ENCODE measurements at places on chromosomes 7 and 10.

- no peak overlapping the region for H3K27ac ChIP-seq
- no peak for DNase-seq
- H3K4me3 ChIP-seq: no peak overlapping the region
- no peaks in the 10 kb centered on the region for H3K27me3 ChIP-seq
- H3K4me1 ChIP-seq: no peaks in the 10 kb centered on the region
- no peaks in the 10 kb centered on the region for H3K36me3 ChIP-seq
Observed at GRCh38 chr10:112613620-112614019, 166.6 kb downstream of the VTI1A start.

DNA sequence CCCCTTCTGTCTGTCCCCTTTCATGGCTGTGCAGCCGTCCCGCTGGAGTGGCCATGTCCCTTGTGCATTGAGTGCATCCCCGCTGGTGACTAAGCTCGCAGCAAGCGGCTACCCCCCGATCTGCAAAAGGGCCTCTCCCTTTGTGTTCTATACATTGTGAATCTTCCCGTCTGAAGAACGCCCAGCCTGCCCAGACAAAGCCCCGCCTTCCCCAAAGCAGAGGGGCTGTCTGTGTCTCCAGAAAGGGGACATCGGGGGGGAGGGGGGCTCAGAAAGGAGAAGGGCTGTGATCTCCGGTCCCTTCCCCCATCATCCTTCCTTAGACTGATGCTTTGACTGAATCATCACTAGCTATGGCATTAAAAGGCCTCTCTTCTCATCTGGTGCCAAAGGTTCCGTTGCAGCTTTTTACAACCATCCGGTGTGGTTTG is 11.9 kb downstream of the NPTX2 start:
- DNase-seq: no peak
- H3K27me3 ChIP-seq: no peaks in the 10 kb centered on the region
- H3K4me3 ChIP-seq: no peak overlapping the region
- no peak overlapping the region for H3K27ac ChIP-seq
- no peaks in the 10 kb centered on the region for H3K36me3 ChIP-seq
- H3K4me1 ChIP-seq: no peaks in the 10 kb centered on the region

DNA sequence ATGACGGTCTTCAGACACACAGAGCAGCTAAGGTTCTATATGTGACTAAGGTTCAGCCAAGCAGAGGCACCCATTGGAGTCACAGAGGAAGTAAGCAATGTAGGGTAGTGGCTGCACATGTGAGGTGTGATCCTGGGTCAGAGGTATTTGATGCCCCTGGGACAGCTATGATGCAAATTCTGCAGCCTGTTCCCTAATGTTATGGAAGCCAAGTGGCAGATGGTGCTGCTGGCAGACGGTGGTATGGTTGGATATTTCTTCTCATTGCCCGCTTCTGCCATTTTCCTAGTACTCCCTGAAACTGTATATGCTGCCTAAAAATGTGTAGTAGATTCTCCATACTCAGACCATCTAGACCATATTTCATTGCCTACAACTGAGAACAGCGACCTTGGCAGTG is 7.2 kb downstream of the TAS2R16 start:
- no peak overlapping the region for H3K27ac ChIP-seq
- H3K4me1 ChIP-seq: no peaks in the 10 kb centered on the region
- no peaks in the 10 kb centered on the region for H3K36me3 ChIP-seq
- H3K27me3 ChIP-seq: no peaks in the 10 kb centered on the region
- no peak overlapping the region for H3K4me3 ChIP-seq

GRCh38 chr10:132710036-132710686 is 75.8 kb downstream of the NKX6-2 start:
- no peaks in the 10 kb centered on the region for H3K4me1 ChIP-seq
- H3K27ac ChIP-seq: no peak overlapping the region

DNA sequence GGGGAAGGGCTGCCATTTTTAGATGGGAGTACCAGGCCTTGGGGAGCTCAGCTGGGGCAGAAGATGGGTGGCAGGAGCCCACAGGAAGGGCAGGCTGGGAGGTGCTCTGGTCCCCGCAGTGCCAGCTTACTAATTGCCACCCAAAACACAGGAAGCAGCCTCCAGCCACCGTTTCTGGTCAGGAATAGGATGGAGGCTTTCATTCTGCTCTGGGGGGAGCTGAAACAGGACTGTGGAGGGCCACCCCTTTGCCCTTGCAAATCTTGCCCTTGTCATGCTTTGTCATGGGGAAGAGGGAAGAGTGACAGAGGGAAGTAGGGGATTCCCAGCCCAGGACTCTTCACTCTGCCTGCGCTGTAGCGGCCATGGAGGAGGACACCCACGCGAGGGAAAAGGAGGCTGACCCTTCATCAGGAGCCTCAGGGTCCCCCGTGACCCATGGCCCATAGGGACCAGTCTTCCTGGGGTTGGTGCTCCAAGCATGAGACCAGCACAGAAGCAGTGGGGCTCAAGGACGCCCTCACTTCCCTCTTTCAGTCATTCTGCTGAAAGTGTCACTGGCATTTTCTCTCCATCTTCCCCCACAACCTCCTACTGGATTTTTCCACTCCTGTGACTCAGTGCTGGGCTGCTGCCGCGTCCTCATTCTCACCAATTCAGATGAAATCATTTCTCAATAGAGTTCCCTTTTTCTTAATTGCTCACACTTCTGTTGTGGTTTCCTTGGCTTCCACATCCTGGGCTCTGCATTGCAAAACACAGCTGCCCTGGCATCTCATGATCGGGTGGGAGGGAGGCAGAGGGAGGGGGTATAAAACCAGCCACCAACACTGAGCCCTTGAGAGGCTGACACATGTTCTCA is 61.9 kb downstream of the MKI67 start:
- peak overlapping the region; percentile 78 for H3K4me3 ChIP-seq
- peaks cover 65% of the 10 kb centered on the region for H3K36me3 ChIP-seq
- DNase-seq: peak; percentile 59
- H3K27ac ChIP-seq: peak overlapping the region; percentile 93
- peaks cover 63% of the 10 kb centered on the region for H3K4me1 ChIP-seq
- no peaks in the 10 kb centered on the region for H3K27me3 ChIP-seq

GRCh38 chr7:92567460-92567859 is 22.7 kb downstream of the FAM133B start:
- DNase-seq: no peak
- H3K27me3 ChIP-seq: no peaks in the 10 kb centered on the region
- peaks cover 36% of the 10 kb centered on the region for H3K36me3 ChIP-seq
- H3K4me1 ChIP-seq: no peaks in the 10 kb centered on the region

GRCh38 chr7:7959979-7960670 is 8.5 kb upstream of the GLCCI1 start:
- H3K4me1 ChIP-seq: no peaks in the 10 kb centered on the region
- no peak overlapping the region for H3K4me3 ChIP-seq
- no peaks in the 10 kb centered on the region for H3K36me3 ChIP-seq
- no peak overlapping the region for H3K27ac ChIP-seq
- H3K27me3 ChIP-seq: no peaks in the 10 kb centered on the region

GRCh38 chr10:129959544-129960480 is 4.3 kb downstream of the EBF3 start:
- peaks cover 70% of the 10 kb centered on the region for H3K27me3 ChIP-seq
- no peak for DNase-seq
- H3K4me1 ChIP-seq: peaks cover 20% of the 10 kb centered on the region
- H3K4me3 ChIP-seq: no peak overlapping the region
- H3K27ac ChIP-seq: peak overlapping the region; percentile 73
- peaks cover 2% of the 10 kb centered on the region for H3K36me3 ChIP-seq

GRCh38 chr10:122490268-122490667 is 28.9 kb downstream of the HTRA1 start:
- no peak for DNase-seq
- no peak overlapping the region for H3K4me3 ChIP-seq
- no peak overlapping the region for H3K27ac ChIP-seq

DNA sequence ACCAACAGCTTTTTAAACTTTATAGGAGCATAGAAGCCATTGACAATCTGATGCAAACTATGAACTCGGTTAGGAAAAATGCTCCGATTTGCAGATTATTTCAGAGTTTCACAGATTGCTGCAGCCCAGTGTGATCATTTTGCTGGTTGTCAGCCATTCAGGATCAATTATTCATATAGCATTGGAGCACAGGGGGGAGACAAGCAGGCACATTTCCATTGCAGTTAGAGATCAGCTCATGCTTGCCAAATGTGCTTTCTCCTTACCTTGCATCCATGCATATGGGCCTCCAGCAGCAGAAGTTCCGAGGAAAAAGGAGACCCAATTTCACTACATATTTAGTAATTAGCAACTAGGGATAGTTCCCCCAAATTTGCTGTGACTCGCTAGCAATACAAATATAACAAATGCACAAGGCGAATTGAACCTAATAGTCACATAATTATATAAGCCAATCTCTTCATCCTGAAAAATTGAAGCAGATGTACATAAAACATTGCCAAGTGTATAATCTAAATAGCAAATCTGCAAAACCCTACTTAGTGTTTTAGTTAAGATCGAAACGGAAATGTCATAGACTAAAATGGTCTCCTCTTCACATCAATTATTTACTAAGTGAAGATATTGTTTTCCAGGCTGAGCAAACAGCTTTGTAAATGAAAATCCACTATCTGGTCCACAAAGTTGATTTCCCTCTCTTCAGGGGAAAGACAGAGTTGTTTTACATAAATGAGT is 49.5 kb upstream of the RSU1 start:
- H3K4me1 ChIP-seq: no peaks in the 10 kb centered on the region
- no peak overlapping the region for H3K27ac ChIP-seq
- DNase-seq: no peak

DNA sequence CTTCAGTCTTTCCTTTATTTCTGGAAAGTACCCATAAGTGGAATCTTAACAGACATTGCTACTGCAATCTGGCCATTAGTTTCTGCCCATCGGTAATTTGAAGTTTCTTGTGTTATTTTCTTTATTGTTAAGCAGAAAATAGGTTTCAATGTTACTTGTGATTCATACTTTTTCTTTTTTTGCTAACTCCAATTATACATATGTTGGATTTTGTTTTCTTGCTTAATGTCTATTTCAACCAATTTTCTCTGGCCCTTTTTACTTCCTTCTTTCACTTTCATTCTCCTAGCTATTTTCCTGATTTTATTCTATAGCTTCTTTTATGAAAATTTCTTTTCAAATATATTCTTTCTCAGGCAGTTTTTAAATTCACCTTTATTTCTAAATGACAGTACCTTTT is 457.4 kb downstream of the TCERG1L start:
- no peaks in the 10 kb centered on the region for H3K36me3 ChIP-seq
- no peak overlapping the region for H3K27ac ChIP-seq
- no peaks in the 10 kb centered on the region for H3K4me1 ChIP-seq

GRCh38 chr7:69803699-69804516 is 205.6 kb downstream of the AUTS2 start:
- no peaks in the 10 kb centered on the region for H3K4me1 ChIP-seq
- H3K27me3 ChIP-seq: peaks cover 6% of the 10 kb centered on the region
- no peaks in the 10 kb centered on the region for H3K36me3 ChIP-seq

- H3K4me3 ChIP-seq: no peak overlapping the region
- peaks cover 3% of the 10 kb centered on the region for H3K27me3 ChIP-seq
- peaks cover 57% of the 10 kb centered on the region for H3K4me1 ChIP-seq
- no peaks in the 10 kb centered on the region for H3K36me3 ChIP-seq
- H3K27ac ChIP-seq: no peak overlapping the region
- DNase-seq: no peak
Observed at GRCh38 chr10:127878475-127879055, 14.2 kb downstream of the CLRN3 start.

GRCh38 chr10:89100680-89101079 is 106.4 kb downstream of the CH25H start:
- no peak for DNase-seq
- no peaks in the 10 kb centered on the region for H3K36me3 ChIP-seq
- no peaks in the 10 kb centered on the region for H3K4me1 ChIP-seq
- H3K27me3 ChIP-seq: peaks cover 7% of the 10 kb centered on the region
- H3K4me3 ChIP-seq: no peak overlapping the region

- H3K4me3 ChIP-seq: no peak overlapping the region
- no peaks in the 10 kb centered on the region for H3K36me3 ChIP-seq
- DNase-seq: no peak
Observed at GRCh38 chr10:34854147-34854601, 39.1 kb upstream of the PARD3 start.

DNA sequence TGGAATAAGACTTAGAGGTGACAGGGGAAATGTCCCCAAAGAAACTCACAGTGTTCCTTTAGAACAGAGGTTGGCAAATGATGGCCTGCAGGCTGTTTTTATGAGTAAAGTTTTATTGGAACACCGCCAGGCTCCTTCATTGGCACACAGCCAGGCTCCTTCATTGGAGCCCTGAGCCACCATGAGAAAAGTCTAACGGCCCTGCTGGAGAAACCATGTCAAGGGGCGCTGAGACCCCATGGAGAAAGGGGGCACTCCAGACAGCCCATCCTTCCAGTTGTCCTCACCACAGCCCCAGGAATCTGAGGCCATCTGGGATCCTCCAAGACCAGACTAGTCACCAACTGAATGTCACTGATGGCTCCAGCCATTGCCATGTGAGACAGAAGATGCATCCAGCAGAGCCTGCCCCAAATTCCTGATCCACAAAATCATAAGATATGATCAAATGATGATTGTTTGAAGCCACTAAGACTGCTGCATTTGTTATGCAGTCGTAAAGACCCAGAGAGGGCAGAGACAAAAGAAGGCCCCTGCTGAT is 88.2 kb upstream of the GPR26 start:
- H3K36me3 ChIP-seq: no peaks in the 10 kb centered on the region
- no peak overlapping the region for H3K27ac ChIP-seq
- H3K4me1 ChIP-seq: no peaks in the 10 kb centered on the region
- DNase-seq: no peak

GRCh38 chr7:33903791-33904680 is 1.3 kb upstream of the BMPER start:
- DNase-seq: no peak
- peaks cover 8% of the 10 kb centered on the region for H3K4me1 ChIP-seq
- H3K27me3 ChIP-seq: peaks cover 55% of the 10 kb centered on the region
- H3K4me3 ChIP-seq: peak overlapping the region; percentile 53
- no peaks in the 10 kb centered on the region for H3K36me3 ChIP-seq

DNA sequence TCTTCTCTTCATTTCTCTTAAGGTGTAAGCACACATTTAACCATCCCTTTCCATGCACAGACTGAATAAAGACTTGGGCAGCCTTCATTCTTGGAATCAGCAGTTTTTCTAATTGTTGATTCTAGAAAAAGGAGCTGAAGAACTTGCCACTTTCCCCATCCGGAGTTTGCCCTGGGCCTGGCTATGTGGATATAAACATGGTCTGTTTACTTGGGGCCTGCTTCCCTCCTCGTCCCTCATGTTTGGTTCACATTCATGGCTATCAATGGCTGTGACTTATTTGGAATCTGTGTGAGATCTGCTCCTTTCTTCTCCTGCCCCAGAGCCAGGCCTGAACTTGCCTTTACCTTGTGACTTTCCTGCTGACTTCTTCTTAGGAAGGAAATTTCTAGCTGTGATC is 199.3 kb downstream of the LRMDA start:
- no peak overlapping the region for H3K27ac ChIP-seq
- no peak overlapping the region for H3K4me3 ChIP-seq
- no peaks in the 10 kb centered on the region for H3K36me3 ChIP-seq
- no peaks in the 10 kb centered on the region for H3K4me1 ChIP-seq

- H3K27me3 ChIP-seq: peaks cover 2% of the 10 kb centered on the region
- peaks cover 79% of the 10 kb centered on the region for H3K4me1 ChIP-seq
- H3K4me3 ChIP-seq: no peak overlapping the region
- no peak overlapping the region for H3K27ac ChIP-seq
Observed at GRCh38 chr10:104304927-104305326, 33.3 kb downstream of the ITPRIP start.

DNA sequence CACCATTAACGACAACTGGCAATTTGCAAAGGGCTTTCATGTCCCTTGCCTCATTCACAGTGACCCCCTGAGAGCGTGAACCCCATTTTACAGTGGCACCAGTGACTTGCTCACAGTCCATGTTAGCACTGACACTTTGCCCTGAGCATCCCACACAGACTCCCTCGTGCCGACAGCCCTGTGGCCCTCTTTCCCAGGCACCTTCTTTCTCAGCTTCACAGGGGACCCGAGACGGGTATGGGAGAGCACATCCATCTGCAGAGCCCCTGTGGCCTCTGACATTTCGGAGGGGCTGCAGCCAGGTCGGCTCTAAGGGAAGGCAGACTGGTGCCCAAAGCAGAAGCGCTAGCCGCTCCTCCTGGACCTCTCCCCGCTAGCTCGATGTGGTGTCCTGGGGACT is 10.8 kb downstream of the LOXL4 start:
- H3K4me3 ChIP-seq: no peak overlapping the region
- no peak overlapping the region for H3K27ac ChIP-seq
- no peaks in the 10 kb centered on the region for H3K4me1 ChIP-seq
- H3K36me3 ChIP-seq: no peaks in the 10 kb centered on the region
